Activated CD8-positive, alpha-beta T cell treated with anti-CD3 and anti-CD28 coated beads, Interleukin-2, amount 10 ng/mL, durations not matched to agents 7 days and 5 days (primary cell): ENCODE measurements at places on chromosomes 6 and 20.

DNA sequence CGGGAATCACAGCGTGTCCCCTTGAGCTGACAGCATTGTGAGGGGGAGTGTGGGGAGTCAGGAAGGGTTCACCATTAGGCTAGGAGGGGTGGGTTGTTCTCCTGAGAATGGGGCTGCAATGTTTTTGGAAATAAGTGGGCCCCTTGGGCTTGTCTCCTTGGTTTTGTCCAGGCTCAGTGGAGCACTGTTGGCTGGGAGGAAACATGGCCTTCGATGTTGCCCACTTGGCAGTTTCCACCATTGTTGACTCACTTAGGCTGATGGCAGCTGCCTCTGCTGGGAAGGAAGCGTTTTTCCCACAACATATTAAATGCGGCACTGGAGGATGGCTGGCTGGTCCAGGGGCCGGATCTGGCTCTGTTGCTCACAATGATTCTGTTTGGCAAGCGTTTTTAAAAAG is 512.1 kb downstream of the QKI start:
- no peaks in the 10 kb centered on the region for H3K4me1 ChIP-seq
- H3K27me3 ChIP-seq = no peaks in the 10 kb centered on the region
- no peak overlapping the region for H3K4me3 ChIP-seq
- no peaks in the 10 kb centered on the region for H3K36me3 ChIP-seq
- H3K27ac ChIP-seq = no peak overlapping the region

GRCh38 chr6:2558098-2558680 is 192.5 kb downstream of the MYLK4 start:
- no peak overlapping the region for H3K27ac ChIP-seq
- H3K36me3 ChIP-seq = no peaks in the 10 kb centered on the region
- DNase-seq = no peak
- H3K4me1 ChIP-seq = peaks cover 4% of the 10 kb centered on the region
- H3K4me3 ChIP-seq = no peak overlapping the region

GRCh38 chr6:121993362-121993761 is 406.1 kb upstream of the HSF2 start:
- peaks cover 2% of the 10 kb centered on the region for H3K4me1 ChIP-seq
- H3K4me3 ChIP-seq = no peak overlapping the region
- no peaks in the 10 kb centered on the region for H3K36me3 ChIP-seq
- H3K27ac ChIP-seq = no peak overlapping the region
- H3K27me3 ChIP-seq = no peaks in the 10 kb centered on the region
- no peak for DNase-seq

- H3K27ac ChIP-seq = no peak overlapping the region
- no peak for DNase-seq
Observed at GRCh38 chr6:170024940-170025339, 265.9 kb downstream of the DLL1 start.

GRCh38 chr6:37477656-37478435 is 21.8 kb downstream of the CCDC167 start:
- DNase-seq = no peak
- peaks cover 65% of the 10 kb centered on the region for H3K36me3 ChIP-seq
- H3K4me3 ChIP-seq = no peak overlapping the region
- no peaks in the 10 kb centered on the region for H3K4me1 ChIP-seq
- no peaks in the 10 kb centered on the region for H3K27me3 ChIP-seq
- H3K27ac ChIP-seq = no peak overlapping the region

DNA sequence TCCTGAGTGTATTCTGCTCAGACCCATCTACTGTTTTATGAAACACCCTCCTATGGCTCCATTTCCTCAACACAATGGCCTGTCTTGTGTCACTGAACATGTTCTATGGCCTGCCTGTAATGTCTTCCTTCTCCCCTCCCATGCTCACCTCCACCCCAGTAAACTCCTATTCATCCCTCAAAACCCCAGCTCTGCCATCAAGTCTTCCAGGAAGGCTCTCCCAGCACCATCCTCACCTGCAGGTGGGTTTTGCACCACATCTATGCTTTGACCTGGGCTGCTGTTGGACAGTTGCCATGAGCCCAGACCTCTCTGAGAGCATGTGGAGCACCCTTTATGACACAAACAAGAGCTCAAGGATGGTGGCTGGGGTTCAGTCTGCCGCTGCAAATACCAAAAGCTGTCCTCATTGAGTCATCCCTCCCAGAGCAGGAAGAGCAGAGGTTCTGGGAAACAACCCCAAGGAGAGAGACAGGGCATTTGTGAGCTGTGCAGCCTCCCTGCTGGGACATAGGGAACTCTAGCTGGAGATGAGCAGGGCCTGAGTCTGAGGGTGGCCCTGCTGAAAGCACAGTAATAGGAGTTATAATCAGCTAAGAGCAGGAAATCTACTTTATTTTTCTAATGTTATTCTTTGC is 93.8 kb upstream of the CD93 start:
- no peak overlapping the region for H3K4me3 ChIP-seq
- H3K4me1 ChIP-seq = no peaks in the 10 kb centered on the region
- no peaks in the 10 kb centered on the region for H3K36me3 ChIP-seq
- no peak for DNase-seq
- H3K27ac ChIP-seq = no peak overlapping the region

- no peaks in the 10 kb centered on the region for H3K4me1 ChIP-seq
- H3K4me3 ChIP-seq = no peak overlapping the region
- no peaks in the 10 kb centered on the region for H3K36me3 ChIP-seq
- H3K27me3 ChIP-seq = no peaks in the 10 kb centered on the region
- H3K27ac ChIP-seq = no peak overlapping the region
Observed at GRCh38 chr6:66717801-66718200, 1010.8 kb upstream of the EYS start.

DNA sequence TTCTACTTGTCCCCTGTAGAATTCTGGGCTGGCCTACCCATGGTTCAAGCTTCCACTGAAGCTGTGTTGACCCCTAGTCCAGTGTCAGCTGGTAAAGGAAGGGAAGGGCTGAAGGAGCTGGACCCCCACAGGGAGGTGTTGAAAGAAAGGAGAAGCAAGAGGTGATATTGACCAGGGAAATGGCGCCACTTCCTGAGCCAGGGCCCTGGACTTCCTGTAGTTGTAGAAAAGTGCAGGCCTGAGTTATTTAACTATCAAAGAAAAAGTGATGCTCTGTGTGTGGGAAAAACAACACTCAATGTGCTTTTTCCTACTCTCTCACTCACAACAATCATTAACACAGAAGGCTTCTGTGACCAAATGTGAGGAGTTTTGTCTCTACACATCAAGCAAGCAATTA is 60.0 kb upstream of the IER3 start:
- no peaks in the 10 kb centered on the region for H3K27me3 ChIP-seq
- peaks cover 46% of the 10 kb centered on the region for H3K4me1 ChIP-seq
- H3K4me3 ChIP-seq = no peak overlapping the region
- H3K27ac ChIP-seq = peak overlapping the region; percentile 71
- no peak for DNase-seq

DNA sequence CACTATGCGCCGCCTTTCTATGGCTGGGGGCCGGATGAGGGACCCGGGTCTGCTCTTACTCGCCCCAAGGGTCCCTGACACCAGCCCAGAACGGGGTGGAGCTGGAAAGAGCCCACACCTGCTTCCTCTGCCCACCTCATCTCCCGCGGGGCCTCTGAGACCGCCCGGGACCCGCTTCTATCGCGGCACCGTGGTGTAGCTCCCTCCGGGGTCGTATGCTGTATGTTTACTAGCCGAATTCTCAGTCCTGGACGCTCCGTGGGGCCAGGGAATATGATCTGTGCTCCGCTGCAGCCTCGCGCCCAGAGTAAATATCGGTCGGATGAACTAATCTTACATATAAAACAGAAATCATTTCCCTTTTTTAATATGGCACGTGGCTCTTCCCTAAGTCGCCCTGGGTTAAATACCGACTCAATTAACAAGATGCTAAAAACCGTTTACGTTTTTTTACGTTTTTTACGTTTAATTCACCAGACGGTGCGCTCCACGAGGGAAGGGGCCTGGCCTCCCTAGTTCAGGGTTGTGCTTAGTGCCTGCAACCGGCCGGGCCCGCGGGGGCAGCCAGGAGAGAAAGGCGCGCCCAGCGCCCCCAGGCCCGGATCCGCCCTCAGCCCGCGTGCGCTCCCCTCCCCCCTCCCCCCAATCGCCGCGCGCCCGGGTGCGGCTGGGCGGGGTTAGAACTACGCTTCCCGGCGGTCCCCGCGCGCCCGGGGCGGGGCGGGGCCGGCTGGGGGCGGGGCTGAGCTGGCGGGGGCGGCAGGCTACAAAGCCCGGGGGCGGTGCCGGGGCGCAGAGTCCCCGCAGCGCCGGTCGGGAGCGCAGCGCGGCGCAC is at the start of gene RBM38:
Gene RBM38 (plus strand): TSS at position 793 of the 835 bp plus-strand sequence. CDS start 186 bp downstream, outside the sequence.
- peak; percentile 79 for DNase-seq
- peaks cover 33% of the 10 kb centered on the region for H3K36me3 ChIP-seq
- no peaks in the 10 kb centered on the region for H3K27me3 ChIP-seq
- peaks cover 47% of the 10 kb centered on the region for H3K4me1 ChIP-seq
- H3K27ac ChIP-seq = peak within 1 kb of the TSS; percentile 95

GRCh38 chr6:4102687-4103244 is 23.8 kb upstream of the FAM217A start:
- no peak overlapping the region for H3K27ac ChIP-seq
- H3K36me3 ChIP-seq = no peaks in the 10 kb centered on the region
- H3K27me3 ChIP-seq = peaks cover 18% of the 10 kb centered on the region
- no peaks in the 10 kb centered on the region for H3K4me1 ChIP-seq
- no peak for DNase-seq
- H3K4me3 ChIP-seq = no peak overlapping the region

DNA sequence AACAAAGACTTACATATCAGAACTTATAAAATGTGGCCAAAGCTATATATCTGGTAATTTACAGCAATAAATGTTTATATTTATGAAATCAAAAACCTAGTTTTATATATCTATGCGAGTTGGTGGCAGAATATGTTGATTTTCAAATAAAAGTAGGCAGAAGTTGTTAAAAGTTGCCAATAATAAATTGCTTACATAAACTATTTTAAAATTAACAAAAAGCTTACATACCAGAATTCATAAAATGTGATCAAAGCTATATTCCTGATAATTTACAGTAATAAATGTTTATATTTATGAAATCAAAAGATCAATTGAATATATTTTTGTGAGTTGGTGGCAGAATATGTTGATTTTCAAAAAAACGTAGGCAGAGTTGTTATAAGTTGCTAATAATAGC is 451.8 kb upstream of the KHDRBS2 start:
- H3K27ac ChIP-seq = no peak overlapping the region
- H3K4me1 ChIP-seq = no peaks in the 10 kb centered on the region
- DNase-seq = no peak
- no peaks in the 10 kb centered on the region for H3K36me3 ChIP-seq

GRCh38 chr6:6587696-6588063 is 840 bp upstream of the LY86 start:
- H3K27ac ChIP-seq = peak overlapping the region; percentile 91
- no peaks in the 10 kb centered on the region for H3K27me3 ChIP-seq
- peaks cover 69% of the 10 kb centered on the region for H3K4me1 ChIP-seq

DNA sequence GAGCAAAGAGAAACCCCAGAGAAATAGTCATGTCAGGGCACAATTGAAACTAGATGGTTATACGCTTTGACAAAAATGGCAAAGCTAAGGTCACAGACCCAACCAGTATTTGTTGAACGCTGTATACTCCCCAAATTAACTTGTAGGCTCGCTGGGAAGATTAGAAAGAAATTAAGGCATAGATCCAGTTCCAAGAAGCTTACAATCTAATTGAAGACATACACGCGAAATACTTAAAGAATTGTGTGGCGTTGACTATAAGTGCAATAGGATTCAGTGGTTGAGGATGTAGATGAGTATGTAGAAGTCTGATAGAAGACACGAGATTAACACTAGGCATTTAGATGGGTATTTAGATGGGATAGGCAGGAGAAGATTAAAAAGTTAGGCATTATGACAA is 525 bp downstream of the FAM229B start:
- H3K27me3 ChIP-seq = peaks cover 22% of the 10 kb centered on the region
- no peak overlapping the region for H3K4me3 ChIP-seq
- no peak for DNase-seq
- H3K27ac ChIP-seq = no peak overlapping the region

DNA sequence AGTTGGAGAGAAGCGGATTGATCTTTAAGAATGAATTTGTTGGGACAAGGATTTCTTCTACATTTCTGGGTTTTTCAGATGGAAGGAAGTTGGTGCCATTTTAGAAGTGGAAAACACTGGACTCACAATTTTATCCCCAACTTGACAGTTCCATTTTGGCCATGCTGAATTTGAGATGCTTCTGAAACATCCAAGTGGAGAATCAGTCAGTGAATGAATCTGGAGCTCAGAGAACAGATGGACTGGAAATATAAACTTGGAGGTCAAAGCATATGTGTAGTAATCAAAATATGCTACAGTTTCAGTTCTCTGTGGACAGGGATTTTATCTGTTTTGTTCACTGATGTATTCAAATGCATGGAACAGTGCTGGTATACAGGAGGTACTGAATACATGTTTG is 89.9 kb downstream of the KCNQ5 start:
- no peaks in the 10 kb centered on the region for H3K4me1 ChIP-seq
- H3K36me3 ChIP-seq = peaks cover 5% of the 10 kb centered on the region
- DNase-seq = no peak
- H3K27me3 ChIP-seq = no peaks in the 10 kb centered on the region
- no peak overlapping the region for H3K4me3 ChIP-seq

- no peak overlapping the region for H3K4me3 ChIP-seq
- H3K27ac ChIP-seq = peak overlapping the region; percentile 80
- H3K4me1 ChIP-seq = peaks cover 73% of the 10 kb centered on the region
- peaks cover 49% of the 10 kb centered on the region for H3K36me3 ChIP-seq
Observed at GRCh38 chr20:32507998-32508774, 76.9 kb downstream of the NOL4L start.

DNA sequence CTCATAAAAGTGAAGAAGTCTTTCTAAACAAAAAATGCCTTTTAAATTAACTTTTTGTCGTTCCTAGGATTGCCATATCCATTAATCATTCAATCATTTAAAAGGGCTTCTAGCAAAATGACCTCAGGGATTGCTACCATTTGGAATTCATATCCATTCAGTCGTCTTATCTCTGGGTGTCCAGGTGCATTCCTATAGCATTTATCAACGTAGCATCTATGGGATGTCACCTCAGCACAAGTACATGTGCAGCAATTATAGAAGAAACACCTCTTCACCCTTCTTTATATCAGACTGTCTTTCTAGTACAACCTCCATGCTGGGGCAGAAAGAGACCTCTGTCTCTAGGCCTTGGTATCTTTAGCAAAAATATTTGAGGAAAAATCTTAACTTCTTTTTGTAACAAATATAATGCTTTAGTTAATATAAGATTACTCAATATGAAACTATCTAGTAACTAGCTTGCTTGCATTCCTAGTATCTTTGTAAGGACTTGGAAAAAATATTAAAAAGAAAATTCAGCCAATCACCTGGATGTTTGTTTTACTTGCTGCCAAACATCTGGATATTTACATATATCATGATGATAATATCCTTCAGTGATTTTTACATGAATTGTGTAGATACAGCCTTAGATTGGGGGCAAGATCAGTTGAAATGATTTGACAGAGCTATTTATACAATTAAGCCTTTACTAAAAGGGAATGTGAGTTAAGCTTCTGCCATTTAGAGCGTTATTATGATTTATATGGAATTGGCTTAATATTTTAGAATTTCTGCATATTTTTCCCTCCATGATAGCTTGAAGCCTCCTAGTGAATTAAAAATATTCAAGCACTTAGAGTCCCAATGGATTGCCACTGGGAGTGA is 356.8 kb downstream of the HDGFL1 start:
- no peak overlapping the region for H3K27ac ChIP-seq
- H3K36me3 ChIP-seq = no peaks in the 10 kb centered on the region
- H3K27me3 ChIP-seq = no peaks in the 10 kb centered on the region

- H3K4me1 ChIP-seq = peaks cover 6% of the 10 kb centered on the region
- H3K4me3 ChIP-seq = no peak overlapping the region
- no peaks in the 10 kb centered on the region for H3K27me3 ChIP-seq
Observed at GRCh38 chr6:44094403-44095242, 32.6 kb downstream of the MRPL14 start.
